ENCODE measurements at places on chromosomes 1 and 21.

DNA sequence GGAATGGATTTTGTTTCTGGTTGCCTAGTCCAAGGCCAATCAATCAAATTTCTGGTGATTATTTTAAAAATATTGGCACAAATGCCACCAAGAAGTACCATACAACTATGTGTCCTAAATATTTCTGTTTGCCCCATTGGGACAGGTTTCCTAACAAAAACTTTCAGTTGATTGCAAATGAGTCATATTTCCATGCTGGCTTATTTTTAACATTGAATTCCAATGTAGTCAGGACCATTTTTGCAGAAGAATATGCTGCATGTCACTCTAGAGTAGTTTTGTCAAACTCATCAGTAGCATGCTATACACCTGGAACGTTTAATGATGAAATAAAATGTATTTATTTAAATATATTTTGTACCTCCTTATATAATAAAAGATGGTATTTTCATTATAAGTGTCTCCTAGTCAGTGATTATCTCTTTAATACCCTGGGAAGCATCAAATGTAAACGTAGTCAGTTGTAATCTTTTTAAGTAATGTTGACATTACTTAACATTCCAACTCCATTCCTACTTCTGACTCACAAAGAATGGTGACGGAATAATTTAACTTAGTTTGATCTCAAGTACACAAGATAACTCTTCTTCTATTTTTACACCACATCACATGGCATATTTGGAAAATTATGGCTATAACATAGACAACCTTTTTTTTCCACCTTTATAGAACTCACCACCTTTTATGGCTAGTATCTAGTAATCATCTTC lies 39.0 kb upstream of the USH2A start:
- no peak for DNase-seq

DNA sequence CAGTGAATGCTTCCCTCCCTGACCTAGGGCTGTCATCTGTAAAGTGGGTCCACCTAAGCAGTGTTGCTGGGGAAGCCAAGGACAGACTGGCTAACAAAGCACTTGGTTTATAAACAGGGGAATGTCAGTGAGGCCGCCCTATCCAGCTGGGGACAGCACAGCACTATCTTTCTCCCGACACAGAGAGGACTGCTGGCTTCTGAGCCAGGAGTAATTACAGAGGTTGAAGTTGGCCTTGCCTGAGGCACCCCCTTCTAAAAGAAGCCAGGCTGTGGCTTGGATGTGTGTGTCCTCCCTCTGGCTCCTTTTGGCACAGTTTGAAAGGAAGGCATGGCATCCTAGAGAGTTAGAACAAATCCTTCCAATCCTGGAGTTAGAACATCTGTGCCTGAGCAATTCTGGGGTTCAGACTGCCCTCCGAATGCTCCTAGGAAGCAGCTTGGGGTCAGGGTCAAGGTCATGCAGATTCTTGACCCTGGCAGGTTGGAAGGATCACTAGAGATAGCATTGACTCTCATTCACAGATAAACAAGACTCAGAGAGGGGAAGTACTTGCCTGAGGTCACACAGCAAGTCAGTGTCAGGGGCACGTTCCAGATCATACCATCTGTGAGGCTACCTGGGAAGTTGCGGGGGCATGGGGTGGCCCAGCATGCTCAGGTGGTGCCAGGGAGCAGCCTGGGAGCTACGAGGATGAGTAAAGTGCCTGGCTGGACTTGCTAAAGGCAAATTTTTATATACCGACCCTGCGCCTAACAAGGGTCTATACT lies 1.3 kb upstream of the LDLRAP1 start:
- no peak for DNase-seq

- DNase-seq = no peak
Observed at GRCh38 chr1:245991266-245991665, 515.8 kb downstream of the SMYD3 start.

DNA sequence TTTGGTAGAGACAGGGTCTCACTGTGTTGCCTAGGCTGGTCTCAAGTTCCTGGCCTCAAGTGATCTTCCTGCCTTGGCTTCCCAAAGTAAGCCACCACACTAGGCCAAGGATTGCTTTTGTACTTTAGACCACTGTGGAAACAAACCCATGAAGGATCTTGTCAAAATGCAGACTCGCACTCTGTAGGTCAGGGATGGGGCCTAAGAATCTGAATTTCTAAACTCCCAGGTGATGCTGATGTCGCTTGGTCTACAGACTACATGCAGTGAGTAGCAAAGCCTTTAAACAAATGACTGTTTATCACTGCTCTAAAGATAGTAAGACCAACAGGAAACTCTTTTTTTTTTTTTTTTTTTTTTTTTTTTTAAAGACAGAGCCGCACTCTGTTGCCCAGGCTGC lies 54.1 kb upstream of the MUTYH start:
- peak; percentile 43 for DNase-seq

- DNase-seq = no peak
Observed at GRCh38 chr1:176696109-176696508, 233.1 kb downstream of the PAPPA2 start.

DNA sequence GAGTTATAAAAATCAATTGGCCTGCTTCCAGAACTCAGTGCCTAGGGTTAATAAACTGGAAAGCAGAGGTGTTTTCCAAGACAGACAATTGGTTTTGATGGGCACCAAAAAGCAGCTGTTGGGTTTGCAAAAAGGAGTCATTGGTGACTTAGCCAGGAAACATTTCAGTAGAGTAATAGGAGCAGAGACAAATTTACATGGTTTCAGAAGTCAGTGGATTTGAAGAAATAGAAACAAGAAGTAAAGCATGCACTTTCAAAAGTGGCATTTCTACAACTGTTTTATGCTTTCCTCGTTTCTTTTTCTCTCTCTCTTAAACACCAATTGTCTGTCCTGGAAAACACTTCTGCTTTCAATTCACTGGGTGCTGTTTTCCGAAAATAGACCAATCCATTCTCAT lies 87.8 kb downstream of the GLUL start:
- peak; percentile 34 for DNase-seq

DNA sequence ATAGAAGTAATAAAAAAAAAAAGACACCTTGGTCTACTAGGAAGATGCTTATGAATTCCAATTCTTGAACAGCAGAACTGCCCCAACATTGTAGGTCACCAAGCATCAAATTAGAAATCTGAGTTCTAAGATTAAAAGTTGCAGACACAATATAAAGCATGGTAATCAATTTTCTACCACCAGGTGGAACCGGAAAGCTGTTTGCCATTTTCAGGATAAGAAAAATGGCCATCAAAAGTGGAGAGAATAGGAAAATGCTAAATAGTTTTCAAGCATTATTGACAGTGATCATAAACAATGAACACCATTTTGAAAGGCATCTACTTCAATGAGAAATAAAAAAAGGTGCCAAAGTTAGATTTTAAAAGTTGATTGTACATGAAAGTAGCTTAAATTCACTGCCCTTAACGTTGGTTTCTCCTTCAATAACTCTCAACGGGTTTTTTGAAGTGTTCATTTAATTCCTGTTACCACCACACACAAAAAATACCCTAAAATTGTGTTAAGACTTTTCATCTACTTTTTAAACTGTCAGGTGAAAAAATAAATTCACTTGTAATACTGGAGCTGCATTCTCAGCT lies 252.9 kb downstream of the KCNT2 start:
- DNase-seq = no peak

- DNase-seq = peak; percentile 46
Observed at GRCh38 chr1:45545019-45545493, 5.6 kb upstream of the AKR1A1 start.

DNA sequence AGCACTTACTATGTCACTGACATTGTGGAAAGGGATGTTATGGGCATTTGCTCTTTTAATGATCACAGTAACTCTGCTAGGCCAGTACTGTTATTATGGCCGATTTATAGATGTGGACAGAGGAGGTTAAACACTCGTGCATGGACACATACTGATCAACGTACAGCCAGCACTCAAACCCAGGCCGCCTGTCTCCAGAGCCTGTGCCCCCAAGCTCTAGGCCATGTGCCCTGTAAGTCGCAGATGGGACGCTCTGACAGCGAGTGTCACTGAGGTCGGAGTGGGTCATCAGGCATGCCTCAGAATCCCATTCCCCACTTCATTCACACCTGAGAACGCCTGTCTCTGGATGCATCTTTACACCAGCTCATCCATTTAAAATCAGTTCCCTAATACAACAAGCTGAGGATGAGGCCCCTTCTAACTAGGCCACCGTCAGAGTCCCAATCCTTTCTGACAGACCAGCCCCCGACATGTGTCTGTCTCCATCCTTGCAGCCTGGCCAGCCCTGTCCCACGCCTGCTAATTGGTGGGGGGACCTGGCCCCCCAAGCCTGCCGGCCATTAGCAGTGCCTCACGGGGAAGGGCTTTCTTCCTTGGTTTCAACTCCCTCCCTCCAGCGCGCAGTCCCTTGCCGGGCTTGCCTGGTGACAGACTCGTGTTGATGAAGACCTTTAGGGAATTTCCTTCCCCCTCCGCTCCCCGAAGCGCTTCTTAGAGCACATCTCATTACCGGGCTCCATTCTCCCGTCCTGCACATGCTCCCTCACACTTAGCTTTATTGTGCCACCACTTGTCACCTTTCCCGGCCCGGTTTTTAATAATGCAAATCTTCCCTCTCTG lies 436.8 kb downstream of the KIF26B start:
- no peak for DNase-seq

GRCh38 chr1:89627596-89627962 lies 5.3 kb upstream of the LRRC8C start:
- no peak for DNase-seq

DNA sequence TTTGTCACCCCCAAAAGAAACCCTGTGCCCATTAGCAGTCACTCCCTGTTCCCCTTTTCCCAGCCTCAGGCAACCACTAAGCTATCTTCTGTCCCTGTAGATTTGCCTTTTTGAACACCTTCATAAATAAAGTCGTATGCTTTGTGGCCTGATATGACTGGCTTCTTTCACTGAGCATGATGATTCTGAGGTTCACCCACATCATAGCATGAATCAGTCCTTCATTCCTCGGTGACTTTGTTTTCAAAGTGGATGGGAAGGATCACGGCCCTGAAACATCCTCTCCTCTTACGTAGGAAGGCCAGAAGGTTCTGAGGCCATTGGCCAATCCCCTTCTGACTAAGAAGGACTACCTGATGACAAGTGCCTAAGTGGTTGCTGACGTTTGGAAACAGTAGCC lies 39.1 kb downstream of the NIPAL3 start:
- no peak for DNase-seq

DNA sequence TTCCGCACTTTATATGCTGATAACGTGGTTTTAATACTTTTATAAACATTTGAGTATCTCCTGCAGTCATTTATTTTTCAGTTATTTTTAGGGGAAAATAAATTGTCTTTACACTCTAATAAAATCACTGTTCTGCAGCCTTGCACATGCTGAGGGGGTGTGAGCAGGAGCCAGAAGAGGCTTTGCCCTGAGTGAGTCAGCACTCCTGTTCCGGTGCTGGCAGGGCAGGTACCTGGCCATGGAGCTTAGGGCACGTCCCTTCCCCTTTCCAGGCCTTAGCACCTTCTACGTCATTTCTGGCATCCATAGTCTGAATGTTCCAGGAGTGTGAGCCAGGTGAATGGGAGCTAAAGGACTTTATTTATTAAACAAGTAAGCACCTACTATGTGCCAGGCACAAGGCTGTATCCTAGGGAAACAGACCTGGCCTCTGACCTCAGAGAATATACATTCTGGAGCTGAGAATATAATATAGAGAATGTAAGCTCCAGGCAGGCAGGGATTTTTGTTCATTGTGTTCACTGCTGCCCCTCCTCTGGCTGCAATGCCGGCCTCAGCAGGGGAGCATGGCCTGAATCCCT lies 402.9 kb downstream of the PTPRU start:
- DNase-seq = no peak

DNA sequence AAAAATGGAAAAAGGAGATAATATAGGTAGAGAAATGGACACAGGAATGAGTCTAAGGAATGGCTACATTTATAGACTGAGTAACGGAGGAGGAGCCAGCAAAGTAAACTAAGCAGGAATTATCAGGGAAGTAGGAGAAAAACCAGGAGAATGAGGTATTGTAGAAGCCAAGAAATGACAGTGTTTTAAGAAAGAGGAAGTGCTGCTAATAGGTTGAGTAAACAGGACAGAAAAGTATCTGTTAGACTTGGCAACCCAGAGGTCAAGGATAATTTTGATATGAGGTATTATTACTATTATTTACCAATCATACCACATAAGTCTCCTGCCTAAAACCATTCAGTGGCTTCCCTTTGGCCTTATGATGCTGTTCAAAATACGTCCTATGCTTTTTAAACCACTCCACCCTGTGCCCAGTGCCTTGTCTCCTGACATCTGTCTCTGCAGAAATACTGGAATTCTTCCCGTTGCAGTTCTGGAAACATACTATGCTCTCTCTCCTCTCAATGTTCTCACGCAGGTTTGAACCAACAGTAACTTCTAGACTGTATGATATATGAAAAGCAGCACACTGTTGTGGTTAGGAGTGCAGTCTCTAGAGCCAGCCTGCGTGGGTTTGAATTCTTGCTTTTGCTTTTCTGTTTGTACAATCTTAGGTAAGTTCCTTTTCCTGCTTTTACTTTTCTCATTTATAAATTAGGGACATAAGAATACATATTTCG lies 24.6 kb upstream of the NEK7 start:
- peak; percentile 7 for DNase-seq

- DNase-seq = no peak
Observed at GRCh38 chr1:31828341-31828740, 12.5 kb upstream of the SPOCD1 start.

DNA sequence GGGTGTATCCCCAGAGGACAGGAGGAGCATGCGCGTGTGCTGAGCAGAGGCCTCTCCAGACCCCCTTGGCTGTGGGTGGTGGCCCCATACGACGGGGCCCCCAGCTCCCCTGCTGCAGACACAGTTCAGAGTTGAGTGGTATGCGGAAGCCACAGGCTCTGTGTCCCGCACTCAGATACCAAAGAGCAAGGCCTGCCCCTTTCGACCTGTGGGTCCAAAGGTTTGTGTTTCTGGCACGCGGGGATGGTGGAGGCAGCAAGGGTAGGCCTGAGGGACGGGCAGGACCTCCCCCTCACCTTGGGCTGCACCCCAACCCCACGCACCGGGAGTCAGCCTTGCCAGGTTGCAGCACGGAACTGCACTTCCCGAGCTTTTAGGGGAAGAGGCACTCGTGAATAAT lies at the start of gene KCNAB2:
Gene KCNAB2 (plus strand): TSS at position 328 of the 400 bp plus-strand sequence. CDS start 5,649 bp downstream, outside the sequence.
- no peak for DNase-seq

DNA sequence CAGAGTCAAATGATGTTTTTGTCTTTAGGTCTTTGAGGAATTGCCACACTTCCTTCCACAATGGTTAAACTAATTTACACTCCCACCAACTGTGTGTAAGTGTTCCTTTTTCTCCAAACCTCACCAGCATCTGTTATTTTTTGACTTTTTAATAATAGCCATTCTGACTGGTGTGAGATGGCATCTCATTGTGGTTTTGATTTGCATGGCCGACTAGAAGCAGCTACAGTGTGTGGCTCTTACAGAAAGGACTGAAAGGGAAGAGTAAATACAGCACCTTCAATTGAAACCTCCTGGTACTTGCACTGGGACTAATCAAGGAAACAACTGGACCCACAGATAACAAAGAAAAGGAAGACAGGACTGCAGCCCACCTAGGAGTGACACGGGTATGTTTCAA lies 668.0 kb upstream of the RGS18 start:
- DNase-seq = no peak

- no peak for DNase-seq
Observed at GRCh38 chr1:200960948-200961340, 62.6 kb downstream of the KIF21B start.

All from GM20000 (cell line).